Left forelimb (tissue), 1 donor: ENCODE measurements at places on chromosomes 11 and 22.

GRCh38 chr11:11657218-11657955, 35.6 kb upstream of the GALNT18 start:
- DNase-seq: no peak

GRCh38 chr11:46100670-46101069, 20.6 kb downstream of the PHF21A start:
- DNase-seq: no peak

DNA sequence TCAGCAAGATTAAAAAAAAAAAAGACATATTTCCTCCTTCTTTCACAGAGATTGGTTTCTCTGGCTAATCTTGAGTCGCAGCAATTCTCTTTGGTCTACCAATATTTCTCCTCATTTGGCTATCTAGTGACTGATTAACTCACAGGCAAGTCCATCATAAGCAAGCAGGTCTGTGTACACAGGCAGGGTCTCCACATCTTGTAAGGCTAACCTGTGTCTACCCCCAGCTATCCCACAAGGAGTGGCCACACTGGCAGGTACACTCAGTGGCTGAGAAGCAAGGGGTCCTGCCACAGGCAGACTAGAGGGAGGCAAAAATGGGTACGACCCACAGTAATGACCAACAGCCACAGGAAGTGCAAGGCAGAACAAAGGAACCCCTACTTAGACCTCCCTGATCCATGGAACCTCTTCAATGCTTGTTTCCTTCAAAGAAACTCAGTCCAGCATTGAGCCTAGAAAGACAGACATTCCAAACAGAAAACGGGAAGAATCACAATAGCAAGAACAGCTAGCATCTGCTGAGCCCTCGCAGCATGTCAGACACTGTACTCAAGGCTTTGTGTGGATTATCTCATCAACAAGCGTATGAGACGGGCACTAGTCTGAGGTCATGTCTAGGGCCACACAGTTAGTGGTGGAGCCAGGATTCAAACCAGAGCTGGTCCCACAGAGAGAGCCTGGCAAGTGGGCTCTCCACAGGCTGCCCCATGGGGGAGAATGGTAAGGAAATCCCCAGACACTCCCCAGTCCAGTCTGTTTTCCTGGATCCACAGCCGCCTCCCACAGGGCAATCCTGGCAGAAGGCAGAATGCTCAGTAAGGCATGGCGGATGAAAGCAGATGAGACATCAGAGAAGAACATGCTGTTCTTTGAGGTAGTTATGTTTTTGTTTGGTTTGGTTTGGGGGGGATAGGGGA, 34.3 kb downstream of the PLEKHA7 start:
- no peak for DNase-seq

- DNase-seq: no peak
Measured at GRCh38 chr11:115286614-115287013, 217.6 kb downstream of the CADM1 start.

DNA sequence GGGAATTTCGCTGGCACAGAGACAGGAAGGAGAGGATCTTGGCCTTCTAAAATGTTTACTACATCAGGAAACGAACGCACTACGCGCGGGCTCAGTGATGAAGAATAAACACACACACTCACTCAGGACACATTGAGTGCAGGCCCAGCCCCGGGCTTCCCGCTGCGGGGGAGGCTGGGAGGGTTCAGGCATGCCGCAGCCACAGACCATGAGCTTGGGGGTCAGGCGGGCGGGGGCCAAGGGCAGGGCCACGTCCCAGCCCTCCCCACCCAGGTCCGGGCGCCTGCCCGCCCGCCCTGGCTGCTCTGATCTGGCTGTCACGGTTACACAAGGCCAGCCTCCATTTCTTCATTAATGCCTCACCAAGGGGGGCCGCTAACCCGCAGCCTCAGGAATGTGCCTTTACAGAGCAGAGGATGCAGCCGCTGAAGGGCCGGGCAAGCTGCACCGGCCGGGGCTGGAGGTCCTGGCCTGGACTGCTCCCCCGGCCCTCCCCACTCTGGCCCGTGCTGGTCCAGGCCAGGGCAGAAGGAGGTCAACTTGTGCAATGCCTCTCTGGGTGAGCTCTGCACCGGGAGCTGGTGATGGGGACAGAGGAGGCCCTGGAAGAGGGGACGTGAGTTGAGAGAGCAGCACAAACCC, 41.7 kb downstream of the IGF2 start:
- peak; percentile 78 for DNase-seq

- DNase-seq: no peak
Measured at GRCh38 chr22:23357053-23357452, 176.7 kb downstream of the BCR start.

DNA sequence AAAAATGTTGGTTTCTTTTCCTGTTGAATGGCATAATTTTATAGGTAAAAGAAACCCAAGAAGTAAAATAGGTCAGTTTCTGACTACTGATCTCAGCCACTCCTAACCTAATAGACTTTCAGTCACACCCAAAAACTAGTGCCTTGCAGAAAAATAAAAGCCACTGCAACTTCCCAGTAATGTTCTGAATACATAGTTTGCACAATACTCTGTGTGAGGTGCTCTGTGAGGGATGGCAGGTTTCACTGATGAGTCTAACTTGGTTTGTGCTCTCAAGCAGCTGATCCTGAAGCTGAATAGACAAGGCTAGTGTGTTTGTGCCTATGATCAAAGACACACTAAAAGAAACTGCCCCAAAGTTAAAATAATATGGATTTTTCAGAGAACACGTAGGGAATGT, 758.3 kb downstream of the NELL1 start:
- DNase-seq: no peak

DNA sequence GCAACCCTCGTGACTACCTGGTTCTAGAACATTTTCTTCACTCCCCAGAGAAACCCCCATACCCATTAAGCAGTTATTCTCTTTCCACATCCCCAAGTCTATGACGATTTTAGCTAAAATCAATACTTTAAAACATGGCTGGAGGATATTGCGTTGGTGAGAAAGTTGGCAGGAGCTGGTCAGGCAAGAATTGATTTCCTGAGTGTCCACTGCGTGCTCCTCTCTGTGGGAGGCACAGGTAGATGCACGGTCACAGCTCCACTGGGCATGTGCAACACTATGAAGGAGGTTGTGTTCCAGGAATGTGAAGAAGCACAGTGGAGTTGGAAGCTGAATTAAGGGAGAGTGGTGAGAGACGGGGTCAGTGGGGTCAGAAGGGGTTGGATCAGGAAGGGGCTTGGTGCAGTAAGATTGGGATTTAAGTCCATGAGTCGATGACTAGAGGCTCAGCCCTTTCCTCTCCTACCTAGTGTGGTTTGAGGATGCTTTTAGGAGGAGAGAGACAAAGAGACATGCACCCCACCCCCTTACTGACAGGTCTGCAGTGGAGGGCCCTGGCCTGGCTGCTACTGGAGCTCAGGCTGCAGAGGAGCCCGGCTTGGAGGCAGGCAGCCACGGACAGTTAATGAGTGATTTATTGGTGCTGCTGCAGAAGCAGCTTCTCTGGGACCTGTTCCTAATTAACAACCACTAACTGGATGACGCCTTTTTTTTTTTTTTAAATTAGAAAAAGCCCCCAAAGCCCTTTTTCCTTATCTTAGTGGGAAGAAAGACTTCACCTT, 395.6 kb downstream of the TENM4 start:
- DNase-seq: no peak

DNA sequence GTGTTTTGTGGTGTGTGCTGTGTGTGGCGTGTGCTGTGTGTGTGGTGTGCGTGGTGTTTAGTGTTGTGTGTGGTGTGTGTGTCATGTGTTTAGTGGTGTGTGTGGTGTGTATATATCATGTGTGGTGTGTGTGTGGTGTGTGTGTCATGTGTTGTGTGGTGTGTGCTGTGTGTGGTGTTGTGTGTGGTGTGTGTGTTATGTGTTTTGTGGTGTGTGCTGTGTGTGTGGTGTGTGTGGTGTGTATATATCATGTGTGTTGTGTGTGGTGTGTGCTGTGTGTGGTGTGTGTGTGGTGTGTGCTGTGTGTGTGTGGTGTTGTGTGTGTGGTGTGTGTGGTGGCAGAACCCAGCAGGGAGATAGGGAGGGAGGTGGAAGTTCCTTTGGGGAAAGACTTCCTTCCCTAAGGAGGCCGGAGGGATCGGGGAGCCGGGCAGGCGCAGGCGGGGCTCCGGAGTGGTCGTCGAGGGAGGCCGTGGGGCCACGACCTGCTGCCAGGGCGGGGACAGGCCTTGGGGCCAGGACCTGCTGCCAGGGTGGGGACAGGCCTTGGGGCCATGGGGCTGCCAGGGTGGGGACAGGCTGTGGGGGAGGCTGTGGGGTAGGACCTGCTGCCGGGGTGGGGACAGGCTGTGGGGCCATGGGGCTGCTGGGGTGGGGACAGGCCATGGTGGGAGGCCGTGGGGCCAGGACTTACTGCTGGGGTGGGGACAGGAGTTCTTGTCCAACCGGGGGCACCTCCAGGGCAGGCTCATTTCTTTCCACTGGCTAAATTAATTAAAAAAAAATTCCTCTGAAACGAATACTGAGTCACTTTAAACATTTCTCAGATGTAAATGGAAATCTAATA, 15.2 kb downstream of the PIM3 start:
- peak; percentile 63 for DNase-seq

DNA sequence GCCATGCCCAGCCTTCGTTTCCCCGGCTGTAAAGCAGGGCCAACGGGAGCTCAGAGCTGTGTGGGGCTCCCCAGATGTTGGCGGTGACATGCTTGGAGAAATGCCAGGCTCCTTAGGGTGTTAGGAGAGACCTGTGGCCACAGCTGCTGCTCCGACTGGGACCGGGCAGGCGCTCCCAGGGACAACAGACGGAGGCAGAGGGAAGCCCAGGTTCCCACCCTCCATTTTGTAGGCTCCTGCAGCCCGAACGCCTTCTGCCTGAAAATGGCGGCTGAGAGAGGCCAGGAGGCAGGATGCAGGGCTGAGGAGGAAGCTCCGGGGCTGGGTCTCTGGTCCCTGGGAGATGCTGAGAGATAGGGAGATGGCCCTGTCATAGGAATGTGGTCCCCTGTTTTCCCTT, 10.0 kb downstream of the CD6 start:
- no peak for DNase-seq

GRCh38 chr11:68796801-68797200, 44.9 kb downstream of the CPT1A start:
- no peak for DNase-seq

DNA sequence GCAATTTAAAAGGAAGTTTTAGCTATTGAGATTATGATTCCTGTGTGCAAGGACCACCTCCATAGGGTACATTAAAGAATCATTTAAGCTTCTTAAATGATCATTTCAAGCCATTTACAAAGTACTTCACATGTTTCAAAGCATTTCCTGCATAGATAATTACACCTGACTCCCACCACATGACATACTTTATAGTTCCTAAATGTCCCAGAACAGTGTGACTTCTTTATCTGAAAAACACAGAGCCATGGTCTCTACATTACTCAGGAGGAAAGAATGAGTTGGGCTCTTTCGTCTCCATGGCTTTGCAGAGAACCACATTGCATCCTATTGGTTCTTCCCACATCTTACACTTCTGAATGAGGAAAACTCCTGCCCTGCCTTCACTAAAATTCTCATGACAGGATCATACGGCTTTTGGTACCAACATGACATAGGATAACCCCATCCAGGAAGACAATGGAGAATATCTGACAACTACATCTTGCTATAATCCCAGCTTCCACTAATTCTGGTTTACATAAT, 88.6 kb downstream of the ETS1 start:
- no peak for DNase-seq

- DNase-seq: no peak
Measured at GRCh38 chr22:42704896-42705295, 15.8 kb downstream of the A4GALT start.

DNA sequence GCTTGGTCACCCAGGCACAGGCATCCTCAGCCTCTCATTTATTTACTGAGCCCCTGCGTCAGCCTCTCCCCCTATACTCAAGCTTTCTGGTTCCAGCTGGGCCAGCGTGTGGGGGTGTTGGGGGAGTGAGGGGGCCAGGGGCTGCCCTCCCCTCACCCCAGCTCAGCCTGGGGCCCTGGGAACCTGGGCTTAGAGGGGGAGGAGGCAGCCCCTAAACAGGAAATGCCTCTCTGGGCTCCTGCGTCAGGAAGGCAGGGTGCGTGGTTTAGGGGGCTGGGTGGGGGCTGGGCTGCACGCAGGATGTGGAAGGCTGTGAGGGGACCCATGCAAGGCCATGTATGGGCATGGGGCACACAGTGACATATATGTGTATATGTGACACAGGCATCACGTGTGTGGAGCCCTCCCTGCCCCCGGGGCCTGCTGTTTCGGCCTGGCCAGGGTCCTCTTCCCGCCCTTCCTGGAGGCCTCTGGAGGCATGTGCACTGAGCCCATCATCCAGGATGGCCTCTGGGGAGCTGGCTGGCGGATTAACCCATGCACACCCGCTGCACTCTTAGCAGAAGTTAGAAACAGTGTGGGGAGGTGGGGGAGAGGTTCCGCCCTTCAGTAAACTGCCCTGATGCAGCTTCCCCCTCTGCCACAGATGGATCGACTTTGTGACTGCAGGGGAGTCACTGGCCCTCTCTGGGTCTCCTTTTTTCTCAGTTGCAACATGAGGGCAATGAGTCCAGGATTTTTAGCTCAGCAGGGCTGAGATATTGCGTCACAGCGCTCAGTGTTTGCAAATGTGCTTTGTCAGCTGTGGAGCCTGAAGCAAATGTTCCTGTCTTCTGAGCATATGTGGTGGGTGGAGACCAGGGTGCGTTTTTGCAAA, 1.1 kb upstream of the CD248 start:
- no peak for DNase-seq

GRCh38 chr11:69918231-69918937, 99.2 kb upstream of the FGF3 start:
- no peak for DNase-seq

GRCh38 chr11:131378931-131379330, 8.5 kb downstream of the NTM start:
- no peak for DNase-seq

DNA sequence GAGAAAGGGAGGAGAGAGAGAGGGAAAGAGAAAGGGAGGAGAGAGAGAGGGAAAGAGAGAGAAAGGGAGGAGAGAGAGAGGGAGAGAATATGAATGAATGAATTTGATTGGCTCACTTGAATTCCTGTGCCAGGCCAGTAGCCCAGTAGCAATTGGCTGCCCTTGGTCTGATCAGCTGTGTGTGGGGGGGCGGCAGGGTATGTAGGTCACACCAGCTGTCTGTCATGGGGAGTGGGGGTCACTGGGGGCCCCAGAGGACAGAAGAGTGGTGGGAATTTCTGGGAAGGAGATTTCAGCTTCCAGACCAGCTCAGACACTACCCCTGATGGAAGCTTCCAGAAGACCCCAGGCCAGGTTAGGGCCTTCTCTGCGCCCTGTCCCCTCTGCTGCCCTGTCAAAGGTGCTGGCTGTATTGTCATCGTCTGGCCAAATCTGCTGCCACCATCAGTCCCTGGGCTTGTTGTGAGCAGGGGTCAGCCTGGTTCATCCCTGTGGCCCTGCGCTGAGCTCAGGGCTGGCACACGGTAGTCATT, 21.1 kb downstream of the MPPED1 start:
- no peak for DNase-seq

GRCh38 chr11:849951-850774, 7.5 kb downstream of the TSPAN4 start:
- DNase-seq: no peak
